ENCODE measurements at places on chromosomes 3 and 15.

- DNase-seq: no peak
Measured at GRCh38 chr3:142888481-142889211, at the start of gene PCOLCE2. Gene PCOLCE2, minus strand, starts transcription at chr3:142889083. Its CDS starts 187 bp downstream, at chr3:142888896.

DNA sequence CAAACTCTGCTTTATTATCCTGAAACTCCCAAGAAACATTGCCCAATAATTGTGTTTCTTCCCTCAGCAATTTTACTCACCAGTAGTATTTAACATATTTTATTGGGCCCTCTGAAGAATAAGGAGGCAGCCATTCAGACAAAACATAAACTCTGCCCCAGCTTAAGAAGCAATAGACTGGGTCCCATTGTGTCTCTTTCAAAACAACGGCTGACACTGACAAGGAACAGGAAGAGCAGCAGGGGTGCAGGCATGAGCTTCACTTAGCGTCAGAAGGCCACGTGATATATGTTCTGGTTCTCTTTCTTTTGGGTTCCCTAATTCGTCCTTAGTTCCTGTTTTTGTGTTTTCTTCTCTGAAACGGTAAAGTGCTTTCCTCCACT lies 242.3 kb downstream of the FHIT start:
- DNase-seq: no peak

DNA sequence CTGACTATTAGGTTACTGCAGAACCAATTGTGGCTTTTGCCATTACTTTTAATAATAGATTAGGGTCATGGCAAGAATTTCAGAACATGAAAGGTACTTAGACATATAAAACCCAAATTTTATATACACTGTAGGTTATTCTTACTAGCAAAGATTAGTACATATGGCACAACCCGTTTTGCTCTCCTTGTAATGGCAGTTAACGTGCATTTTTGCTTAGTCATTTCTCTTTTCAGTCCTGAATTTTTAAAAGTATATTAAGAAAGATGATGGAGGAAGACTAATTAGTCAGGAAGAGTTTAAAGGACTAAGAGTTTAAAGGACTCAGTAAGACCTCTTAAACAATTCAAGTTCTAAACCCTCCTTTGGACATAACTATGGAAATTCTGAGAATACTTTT lies 114.0 kb downstream of the PEAK1 start:
- no peak for DNase-seq

GRCh38 chr3:53250453-53250852 lies 5.4 kb downstream of the TKT start:
- DNase-seq: no peak

- DNase-seq: no peak
Measured at GRCh38 chr3:45207446-45207845, 18.6 kb downstream of the TMEM158 start.

DNA sequence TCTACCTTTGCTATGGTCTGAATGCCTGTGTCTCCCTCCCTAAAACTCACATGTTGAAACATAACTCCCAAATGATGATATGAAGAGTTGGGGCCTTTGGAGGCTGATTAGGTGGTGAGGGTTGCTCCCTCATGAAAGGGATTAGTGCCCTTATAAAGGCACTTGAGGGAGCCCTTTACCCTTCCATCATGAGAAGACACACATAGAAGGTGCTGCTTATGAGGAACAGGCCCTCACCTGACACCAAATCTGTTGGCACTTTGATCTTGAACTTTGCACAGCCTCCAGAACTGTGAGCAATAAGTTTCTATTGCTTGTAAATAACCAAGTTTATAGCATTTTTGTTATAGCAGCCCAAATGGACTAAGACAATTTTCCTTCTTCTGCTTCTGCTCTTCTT lies 76.2 kb upstream of the ADAMTS9 start:
- DNase-seq: no peak

DNA sequence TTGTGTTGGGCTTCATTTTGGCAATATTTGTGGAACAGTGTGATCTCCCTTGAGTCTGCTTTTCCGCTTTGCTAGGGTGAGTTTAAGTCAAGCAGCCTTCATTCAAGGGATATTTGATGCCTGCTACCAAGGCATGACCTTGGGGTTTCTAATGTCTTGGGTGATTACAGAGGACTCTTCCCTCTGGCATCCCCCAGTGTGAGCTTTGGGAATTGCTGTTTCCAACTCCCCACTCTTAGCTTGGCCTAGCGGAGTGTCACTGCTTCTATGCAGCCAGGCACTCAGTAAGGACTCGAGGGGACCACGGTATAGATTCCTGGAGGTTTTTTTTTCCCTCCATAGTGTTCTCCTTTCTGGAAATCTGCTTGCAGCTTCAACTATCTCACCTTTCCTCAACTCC lies 21.1 kb downstream of the GCNT3 start:
- no peak for DNase-seq

DNA sequence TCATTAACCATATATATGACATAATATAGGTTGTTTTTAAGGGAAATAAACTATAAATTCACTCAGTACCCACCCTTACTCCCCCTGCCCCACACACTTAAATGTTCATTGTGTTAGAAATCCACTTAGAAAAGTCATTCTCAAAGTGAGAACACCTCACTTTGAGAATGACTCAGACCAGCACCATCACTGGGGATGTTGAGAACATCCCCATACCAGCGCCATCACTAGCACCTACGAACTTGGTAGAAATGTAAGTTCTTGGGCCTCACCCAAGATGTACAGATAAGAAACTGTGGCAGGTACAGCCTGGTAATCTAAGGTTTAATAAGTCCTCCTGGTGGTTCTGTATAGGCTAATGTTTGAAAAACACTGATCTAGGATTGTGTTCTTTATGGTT lies 362.6 kb downstream of the LPP start:
- no peak for DNase-seq

- DNase-seq: no peak
Measured at GRCh38 chr15:73888224-73889041, 15.1 kb downstream of the TBC1D21 start.

GRCh38 chr3:20394243-20394642 lies 208.2 kb upstream of the SGO1 start:
- DNase-seq: no peak

- peak; percentile 84 for DNase-seq
Measured at GRCh38 chr15:90838139-90838538, 30.2 kb upstream of the FURIN start.

DNA sequence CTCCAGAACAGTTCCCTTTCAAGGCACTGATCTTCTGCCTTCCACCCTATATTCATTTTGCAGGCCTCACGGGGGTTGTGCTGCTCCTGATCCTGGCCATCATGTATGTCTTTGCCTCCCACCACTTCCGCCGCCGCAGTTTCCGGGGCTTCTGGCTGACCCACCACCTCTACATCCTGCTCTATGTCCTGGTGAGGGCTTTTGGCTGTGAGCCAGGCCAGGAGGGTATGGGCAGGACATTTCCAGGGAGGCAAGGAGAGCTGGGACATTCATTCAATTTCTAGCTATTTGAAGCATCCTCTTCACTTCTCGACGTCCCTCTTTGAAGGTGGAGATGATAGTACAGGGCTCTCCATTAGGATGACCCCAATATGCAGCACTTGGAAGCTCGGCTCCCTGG lies 25.9 kb downstream of the DUOX1 start:
- DNase-seq: no peak

- no peak for DNase-seq
Measured at GRCh38 chr15:88091444-88092016, 165.0 kb downstream of the NTRK3 start.

GRCh38 chr3:47404955-47405790 lies 24.4 kb downstream of the PTPN23 start:
- DNase-seq: no peak

DNA sequence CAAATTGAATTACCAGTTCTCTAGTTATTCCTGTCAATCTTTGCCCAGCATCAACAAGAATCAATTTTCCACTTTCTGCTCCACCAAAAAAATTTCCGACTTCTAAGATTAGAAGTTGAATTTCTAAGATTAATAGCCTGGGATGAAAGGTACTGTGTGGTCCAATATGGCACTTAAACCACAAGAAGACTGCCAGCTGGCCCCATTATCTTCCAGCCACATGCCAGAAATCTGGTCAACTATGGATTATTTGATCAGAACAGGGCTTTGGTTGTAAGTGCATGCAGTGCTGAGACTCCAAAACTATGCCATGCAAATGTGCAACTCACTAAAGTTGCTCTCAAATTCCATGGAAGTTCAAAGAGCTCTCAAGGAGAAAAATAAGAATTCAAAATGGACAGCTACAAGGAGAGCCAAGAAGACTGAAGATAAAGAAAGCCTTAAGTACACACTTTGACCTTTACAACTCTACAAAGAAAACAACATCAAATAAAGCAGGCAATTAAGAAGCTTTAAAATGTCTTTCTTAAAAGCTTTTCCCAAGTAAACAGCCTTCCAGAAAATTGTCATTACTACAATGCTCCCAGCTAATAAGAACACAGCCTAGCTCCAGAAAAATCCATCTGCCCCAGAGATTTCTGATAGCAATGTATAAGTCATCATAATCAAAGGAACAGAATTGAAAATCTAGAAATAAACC lies 64.2 kb downstream of the ST3GAL6 start:
- DNase-seq: no peak

Measured in activated T-helper 9 cell treated with anti-CD3 and anti-CD28 coated beads, Interleukin-2, amount 50 U/mL, for 16 hours (primary cell).